ENCODE measurements at places on chromosomes 7 and 10.

GRCh38 chr7:111485701-111486380 is 76.5 kb downstream of the IMMP2L start:
- DNase-seq, result no peak

GRCh38 chr7:2522780-2523433 is 3.3 kb downstream of the LFNG start:
- DNase-seq, result peak; percentile 88

- no peak for DNase-seq
Measured at GRCh38 chr7:113283861-113284260, 165.5 kb upstream of the SMIM30 start.

DNA sequence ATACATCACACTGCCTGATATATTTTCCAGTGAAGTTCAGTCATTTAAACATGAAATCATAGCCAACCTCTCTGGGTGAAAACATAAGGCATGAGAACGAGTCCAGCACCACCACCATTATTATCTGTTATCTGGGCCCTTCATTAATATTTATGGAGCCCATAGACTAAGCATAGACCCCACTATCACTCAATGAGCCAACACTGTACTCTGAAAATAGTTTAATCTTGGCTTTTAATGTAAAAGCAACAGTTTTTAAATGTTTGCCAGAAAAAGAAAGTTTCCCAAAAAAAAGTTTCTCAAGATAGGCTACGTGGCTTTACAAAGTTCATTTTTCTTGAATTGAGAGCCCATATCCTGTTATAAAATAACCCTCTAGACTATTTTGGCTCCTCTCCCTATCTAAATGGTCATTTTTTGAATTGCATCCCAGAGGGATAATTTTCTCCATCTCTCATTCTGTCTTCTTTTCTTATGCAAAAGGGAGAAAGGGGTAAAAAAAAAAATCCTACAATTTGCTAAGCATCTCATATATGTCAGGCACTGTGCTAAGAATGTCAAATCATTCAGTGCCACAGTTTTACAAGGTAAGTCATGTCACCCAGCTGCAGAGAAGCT is 66.1 kb downstream of the FZD1 start:
- DNase-seq, result no peak
